ENCODE measurements at places on chromosomes 13 and 19.
A peak's percentile ranks its signal among the peaks of the same experiment; 100 is the strongest.

DNA sequence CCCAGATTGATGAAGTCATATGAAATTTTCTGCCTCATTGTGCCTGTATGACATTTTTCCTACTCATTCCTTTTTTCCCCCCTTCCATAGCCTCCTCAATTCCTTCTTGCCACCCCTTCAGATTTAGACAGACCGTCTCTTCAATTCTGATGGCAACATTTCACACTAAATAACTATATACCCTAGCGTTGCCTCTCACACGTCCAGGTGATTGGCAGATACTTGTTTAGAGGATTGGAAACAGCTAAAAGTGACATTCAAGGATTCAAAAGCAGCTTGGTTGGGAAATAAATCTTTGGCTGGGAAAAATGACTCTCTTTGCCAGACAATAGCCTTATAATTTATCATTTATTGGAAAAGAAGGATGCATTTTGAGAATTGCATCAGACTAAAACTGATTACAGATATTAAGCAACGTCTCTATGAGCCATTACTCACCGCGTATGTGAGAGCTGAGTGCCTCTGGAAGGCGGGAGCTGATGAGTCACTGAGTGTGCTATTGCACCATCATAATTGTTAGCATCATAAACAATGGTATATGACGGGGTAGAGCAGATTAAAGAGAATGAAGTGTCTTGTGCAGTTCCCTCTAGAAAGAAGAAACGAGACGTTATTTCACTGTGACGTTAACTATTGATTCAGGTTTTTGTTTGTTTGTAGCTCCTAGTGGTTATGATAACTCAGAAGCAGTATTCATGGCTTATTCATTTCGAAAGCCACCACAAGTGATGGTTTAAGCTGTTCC, 61.1 kb upstream of the FAM216B start:
- peak; percentile 89 for DNase-seq

DNA sequence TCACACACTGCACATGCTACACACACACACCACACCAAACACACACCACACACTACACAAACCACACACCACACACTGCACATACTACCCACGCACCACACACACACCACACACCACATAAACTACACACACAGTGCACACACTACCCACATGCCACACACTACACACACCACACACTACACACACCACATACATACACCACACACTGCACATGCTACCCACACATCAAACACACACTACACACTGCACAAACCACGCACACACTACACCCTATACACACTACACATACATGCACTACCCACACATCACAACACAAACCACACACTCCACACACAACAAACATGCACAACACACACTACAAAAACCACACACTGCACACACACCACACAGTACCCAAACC, 6.0 kb downstream of the MAG start:
- no peak for DNase-seq

DNA sequence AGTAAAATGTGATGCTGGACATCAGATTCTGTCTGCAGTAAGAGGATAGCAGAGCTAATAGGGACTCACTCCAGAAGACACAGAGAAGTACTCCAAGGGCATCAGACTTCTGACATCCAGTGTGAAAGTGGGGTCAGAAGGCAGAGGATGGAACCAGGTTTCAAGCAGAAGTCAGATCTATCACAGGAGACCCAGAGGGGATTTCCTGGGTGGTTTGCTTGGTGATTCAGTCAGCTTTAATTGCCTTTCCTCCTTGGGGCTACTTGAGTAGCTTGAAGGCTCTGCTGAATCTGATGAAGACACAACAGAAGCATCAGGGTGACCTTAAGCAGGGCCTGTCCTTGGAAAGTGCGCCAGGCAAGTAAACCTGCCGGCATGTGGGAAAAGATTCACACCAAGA, 300.6 kb downstream of the COG6 start:
- no peak for DNase-seq

DNA sequence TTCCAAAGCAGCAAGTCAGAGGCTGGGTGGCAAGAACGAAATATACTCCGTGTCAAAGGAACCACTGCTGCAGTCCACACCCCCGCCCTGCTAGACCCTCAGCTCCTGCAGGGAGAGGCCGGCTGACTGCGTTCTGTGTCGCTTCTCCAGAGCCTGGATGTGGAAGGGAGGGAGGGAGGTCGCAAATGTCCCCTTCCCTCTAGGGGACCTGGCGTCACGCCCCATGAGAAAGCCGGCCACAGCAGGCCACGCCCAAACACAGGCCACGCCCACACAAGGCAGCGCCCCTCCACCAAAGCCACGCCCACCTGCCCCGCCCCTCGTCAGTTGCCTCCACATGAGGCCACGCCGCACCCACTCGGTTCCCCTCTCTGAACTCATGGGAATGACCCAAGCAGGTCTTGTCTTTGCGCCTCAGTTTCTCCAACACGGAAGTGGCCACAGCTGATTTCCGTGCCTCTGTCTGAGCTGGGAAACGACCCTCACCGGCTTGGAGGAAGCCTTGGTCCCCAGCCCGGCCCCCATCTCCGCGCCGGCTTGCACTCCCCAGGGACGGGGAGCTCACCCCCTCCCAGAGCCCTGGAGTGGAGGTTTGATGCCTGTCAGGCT, 38.4 kb upstream of the TCF3 start:
- DNase-seq, result no peak

DNA sequence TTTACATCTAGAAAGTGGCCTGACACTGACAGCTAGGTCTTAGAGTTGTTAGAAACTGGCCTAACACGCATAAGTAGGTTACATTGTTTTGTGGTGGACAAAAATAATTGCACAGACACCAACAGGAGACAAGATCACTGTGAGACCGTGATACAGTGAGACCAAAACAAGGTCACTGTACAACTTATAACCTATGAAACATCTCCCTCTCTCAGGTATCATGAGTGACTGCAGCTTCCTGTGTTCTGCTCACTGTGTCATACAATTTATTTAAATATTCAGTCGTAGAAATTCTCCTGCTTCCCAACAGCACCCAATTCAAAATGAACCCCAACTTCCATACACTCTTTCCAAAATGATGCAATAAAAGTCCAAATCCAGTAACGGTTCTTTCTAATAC, 2165.2 kb downstream of the PCDH9 start:
- no peak for DNase-seq

Data from SIG-M5 (cell line).